Bladder microvascular endothelial cell (primary cell): ENCODE measurements at places on chromosomes 11 and 22. TPM values are rescaled to one million over a fixed set of nuclear protein-coding genes. Genes with fewer than 3 reads are reported as not detected.

The UPK3A gene
- total RNA-seq: not detected in 2 replicates

The MOGAT2 gene
- not detected in 2 replicates for total RNA-seq

The NEFH gene
- 0.25 and 0.65 TPM in 2 replicates for total RNA-seq

The F2 gene
- total RNA-seq: not detected in 2 replicates

The VPS26B gene
- total RNA-seq: 19.1 and 41.9 TPM in 2 replicates

The CEP126 gene
- 0.32 and 0.38 TPM in 2 replicates for total RNA-seq

The SLC22A8 gene
- not detected in 2 replicates for total RNA-seq

The RAB39A gene
- 0.13 TPM in 1 of 2 replicates, not detected in the other for total RNA-seq

The SULT4A1 gene
- total RNA-seq: not detected in 2 replicates
